ENCODE measurements at places on chromosomes 3 and 15.

GRCh38 chr3:161049683-161050248 is 55.4 kb downstream of the B3GALNT1 start:
- H3K36me3 ChIP-seq = no peaks in the 10 kb centered on the region
- peaks cover 4% of the 10 kb centered on the region for H3K4me1 ChIP-seq
- no peak overlapping the region for H3K4me3 ChIP-seq
- H3K27ac ChIP-seq = no peak overlapping the region
- H3K27me3 ChIP-seq = no peaks in the 10 kb centered on the region
- no peak for DNase-seq

GRCh38 chr3:10599444-10599843 is 94.1 kb upstream of the ATP2B2 start:
- no peaks in the 10 kb centered on the region for H3K36me3 ChIP-seq
- H3K27me3 ChIP-seq = no peaks in the 10 kb centered on the region
- no peak overlapping the region for H3K27ac ChIP-seq
- H3K4me1 ChIP-seq = no peaks in the 10 kb centered on the region

- no peak for DNase-seq
- no peak overlapping the region for H3K4me3 ChIP-seq
- H3K27me3 ChIP-seq = no peaks in the 10 kb centered on the region
- no peaks in the 10 kb centered on the region for H3K4me1 ChIP-seq
- H3K36me3 ChIP-seq = no peaks in the 10 kb centered on the region
Observed at GRCh38 chr15:81625896-81626295, 251.9 kb upstream of the TMC3 start.

DNA sequence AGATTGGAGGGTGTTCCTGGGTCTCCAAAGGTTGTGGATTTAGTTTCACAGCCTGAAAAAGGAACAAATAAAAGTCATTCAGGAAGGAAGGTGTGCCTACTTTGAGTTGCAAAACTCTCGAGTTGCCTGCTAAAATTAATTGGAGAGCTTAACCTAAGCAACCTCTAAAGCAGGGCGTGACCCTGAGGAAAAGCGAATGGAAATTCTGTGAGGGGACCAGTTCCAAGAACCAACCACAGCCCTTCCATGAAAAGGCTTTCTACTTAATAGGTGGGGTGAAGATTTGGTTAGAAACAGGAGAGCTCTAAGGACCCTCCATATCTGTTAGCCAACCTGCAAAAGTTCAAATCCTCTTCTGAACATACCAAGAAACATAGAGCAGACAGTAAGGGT is 1.5 kb downstream of the CD80 start:
- no peaks in the 10 kb centered on the region for H3K36me3 ChIP-seq
- H3K27me3 ChIP-seq = no peaks in the 10 kb centered on the region
- H3K27ac ChIP-seq = no peak overlapping the region
- no peak overlapping the region for H3K4me3 ChIP-seq
- H3K4me1 ChIP-seq = no peaks in the 10 kb centered on the region

DNA sequence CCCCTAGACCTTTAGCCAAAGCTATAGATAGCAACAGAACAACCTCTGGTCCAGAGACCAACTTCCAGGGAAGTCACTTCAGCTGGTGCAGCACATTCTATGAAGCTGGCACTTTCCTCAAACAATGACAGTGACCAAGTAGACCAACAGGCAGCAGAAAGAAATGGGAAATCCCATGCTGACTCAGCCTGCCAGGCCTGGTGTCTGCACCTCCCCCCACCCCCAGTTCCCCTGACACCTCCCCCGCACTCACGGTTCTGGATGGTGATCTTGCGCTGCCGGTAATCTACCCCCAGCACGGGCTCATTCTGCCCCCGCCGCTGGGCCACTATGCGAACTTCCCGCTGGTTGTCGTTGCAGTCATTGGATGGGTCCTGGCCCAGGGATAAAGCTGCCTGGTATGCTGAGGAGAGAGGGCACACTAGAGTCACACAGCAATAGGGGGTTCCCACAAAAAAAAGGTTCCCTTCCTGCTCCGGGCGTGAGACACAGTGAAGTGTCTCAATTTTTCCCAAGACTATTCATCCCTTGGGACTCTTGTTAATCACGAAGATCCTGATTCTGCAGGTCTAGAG is 17.0 kb downstream of the ILDR1 start:
- H3K4me3 ChIP-seq = no peak overlapping the region
- no peaks in the 10 kb centered on the region for H3K27me3 ChIP-seq
- no peak overlapping the region for H3K27ac ChIP-seq
- no peaks in the 10 kb centered on the region for H3K36me3 ChIP-seq
- DNase-seq = no peak
- H3K4me1 ChIP-seq = peaks cover 3% of the 10 kb centered on the region

- H3K27me3 ChIP-seq = no peaks in the 10 kb centered on the region
- no peaks in the 10 kb centered on the region for H3K36me3 ChIP-seq
- DNase-seq = no peak
- H3K27ac ChIP-seq = peak overlapping the region; percentile 7
- no peak overlapping the region for H3K4me3 ChIP-seq
Observed at GRCh38 chr15:39172380-39173281, 408.2 kb upstream of the THBS1 start.

- no peaks in the 10 kb centered on the region for H3K36me3 ChIP-seq
- H3K4me1 ChIP-seq = peaks cover 11% of the 10 kb centered on the region
Observed at GRCh38 chr15:77168616-77169015, 97.7 kb upstream of the TSPAN3 start.
